NCI-H526 treated with DMSO at 0.1 percent for 48 hours (cell line): ENCODE measurements at places on chromosomes 12 and 14.

DNA sequence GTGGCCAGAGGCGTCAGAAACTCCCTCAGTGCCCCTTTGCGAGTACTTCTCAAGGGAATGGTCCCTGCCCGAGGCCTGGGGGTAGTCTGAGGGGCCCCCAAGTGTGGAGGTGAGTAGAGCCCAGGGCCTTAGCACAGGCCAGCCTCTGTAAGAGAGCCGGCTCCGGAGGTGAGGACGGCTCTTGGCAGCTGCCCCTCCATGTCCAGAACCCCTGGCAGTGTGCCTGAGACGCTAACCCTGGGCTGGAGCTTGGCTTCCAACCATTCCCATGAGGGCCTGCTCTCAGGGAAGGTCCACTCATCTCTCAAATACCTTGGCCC lies 61.7 kb downstream of the PRMT8 start:
- no peak for DNase-seq

- DNase-seq, result no peak
Measured at GRCh38 chr12:127903146-127903545, 363.8 kb upstream of the TMEM132C start.

GRCh38 chr14:33755358-33755757 lies 195.5 kb downstream of the EGLN3 start:
- no peak for DNase-seq

DNA sequence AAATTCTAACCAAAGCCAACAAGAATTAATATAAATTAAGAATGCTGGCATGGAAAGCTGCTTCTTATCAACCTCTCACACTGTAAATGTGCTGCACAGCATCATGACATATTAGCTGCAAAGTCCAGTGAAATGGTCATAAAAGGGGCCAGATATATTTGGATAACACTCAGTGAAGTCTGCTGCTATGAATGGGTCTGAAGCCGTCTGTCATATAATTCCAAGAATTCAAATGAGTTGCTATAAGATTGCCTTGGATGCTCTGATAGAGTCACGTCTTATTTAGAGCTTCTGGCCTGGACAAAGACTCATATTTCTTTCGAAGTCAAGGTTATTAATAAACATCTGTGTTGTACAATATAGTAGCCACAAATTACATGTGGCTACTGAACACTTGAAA lies 54.3 kb upstream of the OVCH1 start:
- no peak for DNase-seq

- no peak for DNase-seq
Measured at GRCh38 chr12:56413392-56413791, 35.8 kb downstream of the TIMELESS start.

DNA sequence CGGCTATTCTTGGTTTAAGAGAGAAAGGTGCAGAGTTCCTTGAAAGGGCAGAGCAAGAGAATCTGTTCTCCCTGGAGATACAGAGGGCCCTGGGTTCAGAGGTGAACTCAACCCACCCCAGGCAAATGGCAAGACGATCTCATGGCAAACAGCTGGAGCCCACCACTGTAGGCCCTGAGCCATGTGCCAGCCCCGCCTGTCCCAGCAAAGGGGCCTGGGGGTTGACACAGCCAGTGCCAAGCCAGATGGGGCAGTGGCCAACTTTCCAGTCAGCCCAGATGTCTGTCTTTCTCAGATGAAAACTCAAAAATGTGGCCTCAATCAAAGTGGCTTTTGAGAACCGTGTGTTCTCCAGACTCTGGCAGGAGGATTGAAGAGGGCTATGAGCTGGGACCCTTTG lies 51.8 kb downstream of the ISCA2 start:
- DNase-seq, result no peak

DNA sequence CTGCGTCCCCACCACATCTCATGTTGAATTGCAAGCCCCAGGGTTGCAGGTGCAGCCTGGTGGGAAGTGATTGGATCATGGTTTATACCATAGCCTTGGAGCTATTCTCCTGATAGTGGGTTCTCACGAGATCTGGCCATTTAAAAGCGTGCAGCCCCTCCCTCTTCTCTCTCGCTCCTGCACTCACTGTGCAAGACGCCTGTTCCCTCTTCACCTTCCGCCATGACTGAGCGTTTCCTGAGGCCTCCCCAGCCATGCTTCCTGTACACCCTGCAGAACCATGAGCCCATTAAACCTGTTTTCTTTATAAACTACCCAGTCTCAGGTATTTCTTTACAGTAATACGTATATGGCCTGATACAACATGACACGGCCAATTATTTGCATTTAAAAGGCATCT lies 146.6 kb downstream of the RIMBP2 start:
- no peak for DNase-seq

GRCh38 chr14:81208489-81208888 lies 12.3 kb downstream of the GTF2A1 start:
- DNase-seq, result no peak

DNA sequence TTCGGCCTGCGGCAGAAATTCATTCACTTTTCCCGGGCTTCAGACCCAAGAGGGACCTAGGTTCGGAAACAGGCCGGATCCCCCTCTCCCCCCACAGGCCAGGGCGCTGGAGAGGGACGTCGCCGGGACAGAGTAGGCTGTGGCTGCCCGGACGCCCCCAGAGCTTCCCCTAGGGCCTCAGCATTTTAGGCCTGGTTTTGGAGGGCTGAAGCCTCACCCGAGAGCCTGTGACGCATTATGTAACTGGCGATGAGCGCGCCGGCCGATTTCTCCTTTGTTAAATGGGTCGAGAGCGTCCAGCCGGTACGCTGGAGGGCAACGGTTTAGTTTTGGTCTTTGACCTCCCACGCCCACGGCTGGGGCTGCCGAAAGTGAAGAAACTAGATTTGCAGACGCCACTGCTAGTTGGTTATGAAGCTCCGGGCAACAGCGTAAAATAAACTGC lies 657 bp downstream of the PEBP1 start:
- DNase-seq, result peak; percentile 43

- peak; percentile 15 for DNase-seq
Measured at GRCh38 chr14:52313903-52314594, at the start of gene PTGER2. TSS of gene PTGER2 (plus strand) at chr14:52314312. CDS start at chr14:52314549, 237 bp downstream.
